ENCODE measurements at places on chromosomes 13 and 19. TPM values are rescaled to one million over a fixed set of nuclear protein-coding genes. Genes with fewer than 3 reads are reported as not detected.

The CD33 gene
- total RNA-seq, result 5.6 TPM

The RNU6-9 gene
- not detected for total RNA-seq

The IGFL4 gene
- total RNA-seq, result not detected

The SLC1A6 gene
- not detected for total RNA-seq

GRCh38 chr19:31387717-31388301 is 38.6 kb upstream of the TSHZ3 start:
- DNase-seq, result no peak

DNA sequence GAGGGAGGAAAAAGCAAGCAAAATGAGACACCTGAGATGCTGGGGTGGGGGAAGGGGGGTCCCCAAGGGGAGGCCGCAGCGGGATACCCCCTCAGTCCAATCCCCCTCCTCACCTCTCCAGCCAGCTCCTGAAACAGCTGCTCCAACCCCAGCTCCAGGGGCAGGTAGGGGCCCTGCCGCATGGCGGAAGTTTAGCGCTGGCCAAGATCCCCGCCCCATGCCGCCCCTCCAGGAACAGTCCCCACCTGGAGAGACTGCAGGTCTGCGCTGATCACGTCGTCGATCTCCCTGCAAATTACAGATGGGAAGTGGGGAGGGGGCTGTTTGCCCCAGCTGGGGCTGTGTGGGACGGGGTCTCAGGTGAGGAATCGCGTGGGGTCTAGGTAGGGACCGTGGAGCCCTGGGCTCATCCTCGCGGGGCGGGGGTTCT is 9.0 kb downstream of the CAPN12 start:
- no peak for DNase-seq

DNA sequence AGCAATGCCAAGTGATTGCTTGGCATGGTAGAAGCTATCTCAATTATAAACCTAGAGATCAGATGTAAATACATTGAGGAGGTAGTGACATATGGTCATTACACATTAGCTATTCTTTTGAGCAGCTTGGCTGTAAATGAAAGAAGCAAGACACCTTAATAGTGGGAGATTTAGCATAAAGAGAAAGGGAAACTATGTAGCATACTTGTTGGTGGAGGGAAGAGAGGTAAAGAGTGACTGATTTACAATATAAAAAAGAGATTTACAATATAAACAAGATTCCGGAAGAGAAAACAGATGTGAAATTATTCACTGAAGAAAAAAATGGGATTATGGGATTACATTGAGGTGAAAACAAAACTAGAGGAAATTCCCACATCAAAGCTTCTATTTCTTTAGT is 2009.6 kb downstream of the OLFM4 start:
- no peak for DNase-seq

DNA sequence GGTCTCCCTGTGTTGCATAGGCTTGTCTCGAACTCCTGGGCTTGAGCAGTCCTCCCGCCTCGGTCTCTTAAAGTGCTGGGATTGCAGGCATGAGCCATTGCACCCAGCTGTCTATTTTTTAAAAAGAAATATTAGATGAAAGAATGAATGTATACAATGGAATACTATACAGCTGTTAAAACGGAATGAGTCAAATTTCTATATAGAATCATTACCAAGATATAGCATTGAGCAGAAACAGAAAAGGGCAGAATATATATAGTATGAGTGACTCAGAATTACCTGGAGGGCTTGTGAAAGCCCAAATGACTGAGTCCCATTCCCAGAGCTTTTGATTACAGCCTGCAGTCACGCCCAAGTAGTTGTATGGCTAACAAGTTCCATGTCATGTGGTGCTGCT is 4.4 kb downstream of the DACT3 start:
- DNase-seq, result no peak

- DNase-seq, result no peak
Measured at GRCh38 chr13:45545686-45546409, 69.7 kb downstream of the ERICH6B start.

DNA sequence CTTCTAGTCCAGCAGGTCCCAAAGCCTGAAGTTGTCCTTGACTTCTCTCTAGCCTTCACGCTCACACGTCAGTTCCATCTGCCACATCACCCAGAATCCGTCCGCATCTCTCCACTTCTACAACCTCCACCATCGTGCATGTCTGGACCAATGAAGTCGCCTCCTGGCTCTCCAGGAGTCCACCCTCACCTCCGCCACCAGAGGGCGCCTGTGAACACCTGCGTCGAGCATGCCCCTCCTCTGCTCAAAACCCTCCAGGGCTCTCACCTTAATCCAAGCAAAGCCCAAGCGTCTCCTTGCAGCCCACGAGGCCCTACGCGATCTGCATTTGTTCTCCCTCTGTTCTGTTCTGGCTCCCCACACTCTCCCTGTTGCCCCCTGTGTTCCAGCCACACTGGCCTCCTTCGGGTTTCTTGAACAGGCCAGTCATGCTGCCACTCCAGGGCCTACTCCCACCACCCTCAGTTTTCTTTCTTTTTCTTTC is 3.7 kb downstream of the USHBP1 start:
- no peak for DNase-seq

DNA sequence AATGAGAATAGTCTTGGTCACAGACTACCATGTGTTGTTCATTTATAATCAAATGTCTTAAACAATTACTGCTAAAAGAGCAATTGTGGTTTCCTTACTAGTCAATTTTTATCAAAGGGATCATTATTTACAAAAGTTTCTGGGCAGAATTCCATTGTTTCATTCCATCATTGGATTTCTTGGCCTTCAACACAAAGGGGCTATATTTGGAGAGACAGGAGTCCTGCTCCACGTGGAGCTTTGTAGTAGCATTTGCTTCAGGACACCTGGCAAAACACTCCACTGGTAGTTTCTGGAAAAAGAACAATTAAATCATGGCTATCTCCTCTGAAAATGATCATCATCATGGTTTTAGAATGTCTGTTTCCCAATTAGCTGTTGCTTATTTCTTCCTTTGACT is 22.3 kb upstream of the STARD13 start:
- DNase-seq, result no peak
